WTC11 (cell line): ENCODE measurements at places on chromosomes 16 and 17.

DNA sequence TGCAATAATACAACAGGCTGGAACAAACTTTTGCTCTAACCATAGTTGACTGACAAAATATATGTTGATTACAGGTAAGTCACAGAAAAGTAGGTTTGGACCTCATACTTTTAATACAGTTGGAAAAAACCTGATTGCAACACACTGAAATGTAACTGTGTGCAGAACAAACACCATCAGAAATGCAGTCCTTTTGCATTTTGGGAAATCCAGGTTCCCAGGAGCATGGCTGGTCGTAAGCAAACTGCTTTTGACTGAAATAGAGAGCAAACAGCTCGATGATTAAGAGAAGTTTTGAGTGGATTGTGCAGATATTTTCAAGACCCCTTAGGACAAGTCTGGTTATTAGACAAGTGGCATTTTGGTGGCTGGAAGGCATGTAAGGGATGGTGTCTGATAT is 8.0 kb downstream of the IGF2BP1 start:
- DNase-seq, result no peak

GRCh38 chr16:1103636-1103980 is 7.6 kb upstream of the C1QTNF8 start:
- no peak for DNase-seq

GRCh38 chr16:85680352-85680944 is 8.3 kb downstream of the GINS2 start:
- DNase-seq, result no peak

GRCh38 chr17:76714822-76715495 is 4.2 kb upstream of the MXRA7 start:
- DNase-seq, result peak; percentile 73

DNA sequence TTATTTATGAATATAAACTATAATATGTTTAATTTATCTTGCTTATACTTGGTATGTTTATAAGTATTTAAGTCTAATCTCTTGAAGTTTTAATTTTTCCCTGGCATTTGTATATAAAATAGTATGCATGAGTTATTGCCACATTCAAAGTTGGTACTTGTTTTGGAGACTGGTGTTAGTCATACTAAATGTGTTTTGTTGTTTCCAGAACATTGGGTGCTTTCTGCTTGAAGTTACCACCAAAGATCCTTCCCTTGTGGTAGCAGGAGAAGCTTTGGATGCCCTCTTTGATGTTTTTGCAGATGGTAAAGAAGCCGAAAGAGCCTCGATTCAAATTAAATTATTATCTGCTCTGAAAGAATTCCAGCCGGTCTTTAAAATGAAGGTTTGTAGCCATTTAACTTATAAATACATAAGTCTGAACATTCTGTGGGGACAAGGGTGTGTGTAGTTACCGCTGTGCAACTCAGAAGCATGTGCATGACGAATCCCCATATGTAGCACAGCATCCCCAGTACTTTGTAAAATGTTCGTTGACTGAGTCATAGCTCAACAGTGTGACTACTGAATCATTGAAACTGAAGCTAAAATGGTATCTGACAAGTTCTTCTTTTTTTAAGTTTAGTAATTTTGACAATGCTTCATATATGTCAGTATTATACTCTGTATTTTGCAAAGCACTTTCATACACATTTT is 36.4 kb downstream of the HEATR3 start:
- no peak for DNase-seq

DNA sequence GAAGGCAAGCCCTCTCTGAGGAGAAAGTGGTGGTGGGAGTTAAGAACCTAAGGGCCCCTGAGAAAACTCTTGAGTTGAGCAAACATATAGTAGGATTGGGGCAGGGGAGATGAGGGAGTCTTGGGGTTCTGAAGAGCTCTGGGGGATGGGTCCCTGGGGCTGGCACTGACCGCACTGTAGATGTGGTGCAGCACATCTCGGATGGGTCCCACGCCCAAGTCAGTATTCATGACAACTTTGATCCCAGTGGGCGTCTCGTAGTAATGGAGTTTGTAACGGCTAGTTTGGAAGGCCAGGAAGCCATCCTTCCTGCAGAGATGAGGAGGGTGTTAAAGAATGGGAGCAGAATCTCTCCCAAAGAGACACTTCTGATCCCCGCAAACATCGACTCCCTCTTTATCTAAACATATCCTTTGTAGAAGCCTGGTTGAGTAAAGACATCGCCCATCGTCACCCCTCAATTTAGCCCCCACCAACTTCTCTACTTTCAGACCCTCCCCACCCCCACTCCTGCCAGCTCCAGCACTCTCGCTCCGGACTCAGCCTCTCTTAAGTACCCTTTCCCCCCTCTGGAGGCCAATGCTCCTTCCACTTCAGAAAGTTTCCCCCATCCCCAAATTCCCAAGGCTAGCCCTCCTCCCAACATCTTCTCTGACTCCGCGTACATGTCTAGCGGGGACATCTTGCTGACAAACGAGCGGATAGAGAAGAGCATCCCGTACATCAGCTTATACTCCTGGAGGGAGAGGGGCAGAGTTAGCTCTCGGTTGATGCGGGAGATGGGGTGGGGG is 710 bp downstream of the TRAPPC1 start:
- no peak for DNase-seq

DNA sequence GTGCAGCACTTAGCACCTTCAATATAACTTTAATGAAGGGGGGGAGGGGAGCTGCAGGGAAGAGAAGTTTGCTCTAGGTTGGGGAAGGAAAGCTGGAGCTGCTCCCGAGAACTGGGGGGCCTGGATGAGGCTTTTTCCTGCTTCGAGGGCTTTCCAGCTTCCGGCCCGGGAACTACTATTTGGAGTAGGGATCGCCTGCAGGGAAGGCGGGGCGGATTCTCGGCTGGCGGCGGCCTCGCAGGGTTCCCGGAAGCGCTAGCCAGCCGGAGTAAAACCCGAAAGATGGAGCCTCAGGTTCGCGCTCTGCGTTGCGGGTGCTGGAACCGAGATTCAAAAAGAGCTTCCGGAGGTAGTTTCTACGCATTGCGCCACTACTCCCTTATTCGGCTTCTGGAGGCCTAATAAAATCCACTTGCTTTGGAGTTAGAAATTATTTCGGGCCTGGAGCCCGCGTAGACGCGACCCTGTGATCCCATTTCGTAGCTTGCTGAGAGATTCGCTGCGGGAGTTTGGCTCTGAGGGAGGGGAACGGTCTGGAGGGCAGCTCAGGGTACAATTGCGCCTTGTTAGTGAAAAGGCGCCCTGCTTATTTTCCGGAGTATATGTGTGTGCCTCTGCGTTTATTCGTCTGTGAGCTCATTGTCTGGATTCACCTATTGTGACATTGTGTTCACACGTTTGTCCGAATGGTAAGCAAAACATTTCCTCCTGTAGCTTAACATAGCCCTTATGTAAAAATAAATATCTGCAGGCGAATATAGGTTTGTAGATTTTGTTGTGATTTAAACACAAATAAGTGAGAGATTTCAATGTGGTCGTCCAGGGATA is 652 bp downstream of the PRAC2 start:
- peak; percentile 76 for DNase-seq

DNA sequence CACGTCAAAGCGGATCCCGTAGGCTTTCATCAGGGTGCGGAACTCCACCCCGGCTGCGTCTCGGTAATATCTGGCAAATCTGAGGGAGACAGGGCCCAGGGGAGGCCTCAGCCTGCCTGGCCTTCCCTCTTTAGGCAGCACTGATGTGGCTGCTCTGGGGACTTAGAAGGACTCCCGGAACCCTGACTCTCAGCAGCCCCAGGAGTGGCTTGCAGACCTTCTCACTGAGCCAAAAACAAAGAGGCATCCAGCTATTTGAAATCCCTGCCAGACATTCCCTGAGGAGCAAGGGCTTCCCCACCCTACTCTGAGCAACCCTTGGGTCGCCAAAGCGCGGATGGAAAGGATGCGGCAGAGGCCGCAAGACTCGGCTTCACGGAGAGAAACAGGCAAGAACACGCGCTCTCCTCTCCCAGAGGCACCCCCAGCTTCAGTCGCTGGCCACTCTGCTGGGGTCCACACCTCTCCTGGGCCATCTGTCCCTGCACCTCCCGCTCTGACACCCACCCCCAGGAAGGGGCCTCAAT is 7.9 kb downstream of the P2RX5 start:
- no peak for DNase-seq

GRCh38 chr17:39621523-39622379 is 5.0 kb upstream of the PPP1R1B start:
- peak; percentile 91 for DNase-seq

DNA sequence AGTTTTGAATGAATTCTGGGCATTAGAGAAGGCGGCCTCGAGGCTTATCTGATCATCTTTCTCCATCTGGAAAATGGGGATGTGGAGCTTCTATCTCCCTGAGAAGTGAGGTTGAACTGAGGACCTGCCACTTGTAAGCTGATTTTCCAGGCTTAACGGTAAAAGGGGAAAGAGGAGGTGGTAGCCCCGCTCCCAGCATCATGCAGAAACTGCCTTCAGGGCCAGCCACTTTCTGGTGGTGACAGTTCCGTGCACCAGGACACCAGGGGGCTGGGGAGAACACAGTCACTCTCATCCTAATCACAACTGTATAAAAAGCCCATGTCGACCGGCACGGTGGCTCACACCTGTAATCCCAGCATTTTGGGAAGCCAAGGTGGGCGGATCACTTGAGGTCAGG is 20.9 kb upstream of the CPSF4L start:
- no peak for DNase-seq

GRCh38 chr16:54053891-54054820 is 232.4 kb downstream of the IRX3 start:
- DNase-seq, result no peak

- no peak for DNase-seq
Measured at GRCh38 chr17:82374626-82375331, 3.2 kb downstream of the UTS2R start.

DNA sequence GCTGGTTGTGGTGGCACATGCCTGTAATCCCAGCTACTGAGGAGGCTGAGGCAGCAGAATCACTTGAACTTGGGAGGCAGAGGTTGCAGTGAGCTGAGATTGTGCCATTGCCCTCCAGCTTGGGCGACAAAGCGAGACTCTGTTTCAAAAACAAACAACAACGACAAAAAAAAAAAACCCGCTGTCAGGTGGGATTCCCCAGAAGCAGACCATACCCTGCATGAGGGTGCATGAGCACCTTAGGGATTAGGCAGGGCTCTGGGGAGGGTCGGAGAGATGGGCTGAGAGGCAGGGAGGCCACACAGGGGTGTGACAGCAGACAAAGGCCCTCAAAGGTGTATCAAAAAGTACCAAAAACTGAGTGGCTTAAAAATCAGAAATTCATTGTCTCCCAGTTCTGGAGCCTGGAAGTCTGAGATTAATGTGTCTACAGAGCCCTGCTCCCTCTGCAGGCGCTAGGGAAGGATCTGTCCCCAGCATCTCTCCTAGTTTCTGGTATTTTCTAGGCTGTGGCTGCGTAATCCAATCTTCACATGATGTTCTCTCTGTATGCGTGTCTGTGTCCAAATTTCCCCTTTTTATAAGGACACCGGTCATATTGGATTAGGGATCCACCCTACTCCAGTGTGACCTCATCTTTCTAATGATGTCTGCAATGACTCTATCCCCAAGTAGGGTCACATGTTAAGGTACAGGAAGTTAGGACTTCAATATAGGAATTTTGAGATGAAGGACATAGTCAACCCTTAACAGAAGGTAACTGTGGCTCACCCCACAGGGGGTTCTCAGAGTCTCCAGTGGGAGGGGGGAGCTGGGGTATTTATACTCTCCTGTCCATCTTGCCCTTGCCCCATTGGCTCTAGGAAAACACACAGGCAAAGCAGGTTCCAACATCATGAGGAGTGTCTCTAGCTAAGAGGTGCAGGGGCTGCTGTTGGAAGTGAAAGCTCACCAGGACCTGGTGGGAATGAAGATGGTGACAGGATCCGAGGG is 13.6 kb upstream of the TVP23A start:
- no peak for DNase-seq

- DNase-seq, result no peak
Measured at GRCh38 chr17:33112763-33113162, 121.1 kb downstream of the SPACA3 start.

GRCh38 chr17:2901582-2901981 is 105.3 kb downstream of the RAP1GAP2 start:
- no peak for DNase-seq

DNA sequence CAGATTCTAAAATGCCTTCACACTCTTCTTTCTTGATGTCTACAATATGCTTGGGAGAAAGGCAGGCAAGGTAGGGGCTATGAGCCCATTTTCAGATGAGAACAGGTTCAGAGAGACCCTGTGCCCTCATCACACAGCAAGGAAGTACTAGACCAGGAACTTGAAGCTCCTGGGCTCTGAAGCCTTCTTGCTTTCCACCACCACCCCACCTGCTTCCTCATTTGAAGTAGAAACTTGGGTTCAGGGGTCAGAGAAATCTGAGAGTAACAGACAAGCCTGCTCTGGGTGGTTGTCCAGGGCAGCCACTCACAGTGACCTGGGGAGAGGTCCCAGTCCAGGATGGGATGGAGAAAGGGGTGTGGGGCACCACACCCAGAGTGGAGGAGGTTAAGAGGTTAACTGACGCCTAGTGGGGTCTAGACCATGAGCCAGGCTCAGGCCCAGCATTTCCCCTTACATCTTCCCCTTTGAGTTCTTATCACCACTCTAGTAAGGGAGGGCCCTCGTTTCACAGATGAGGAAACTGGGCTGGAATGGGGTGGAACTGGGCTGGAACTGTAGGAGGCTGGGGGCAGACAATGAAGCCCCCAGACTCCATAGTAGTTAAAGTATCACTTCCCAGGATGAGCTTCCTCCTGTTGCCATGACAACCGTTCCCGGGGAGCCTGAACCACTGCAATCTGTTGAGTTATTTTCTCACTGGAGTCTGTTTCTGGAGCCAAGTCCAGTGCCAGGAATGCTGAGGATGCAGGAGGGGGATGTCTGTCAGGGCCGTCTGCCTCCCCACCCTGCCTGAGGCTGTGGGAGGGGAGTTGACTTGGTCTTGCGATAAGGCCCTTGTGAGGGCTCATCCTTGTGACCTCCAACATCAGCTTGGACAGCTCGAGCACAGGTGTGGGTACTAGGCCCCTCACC is 16.2 kb upstream of the PHF12 start:
- DNase-seq, result no peak

GRCh38 chr16:1430759-1431496 is at the start of gene PERCC1:
TSS of gene PERCC1 (plus strand) at chr16:1431078. CDS start at chr16:1432594, 1,516 bp downstream.
- no peak for DNase-seq

DNA sequence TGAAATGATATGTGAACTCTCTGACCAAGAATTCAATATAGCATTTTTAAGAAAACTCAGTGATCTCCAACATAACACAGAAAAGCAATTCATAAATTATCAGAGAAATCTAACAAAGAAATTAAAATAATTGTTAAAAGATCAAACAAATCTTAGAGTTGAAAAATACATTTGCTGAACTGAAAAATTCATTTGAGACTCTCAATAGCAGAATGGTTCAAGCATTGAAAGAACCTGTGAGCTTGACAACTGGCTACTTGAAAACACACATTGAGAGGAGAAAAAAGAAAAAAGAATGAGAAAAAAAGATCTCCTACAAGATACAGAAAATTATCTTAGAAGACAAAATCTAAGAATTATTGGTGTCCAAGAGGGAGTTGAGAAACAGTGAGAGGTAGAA is 203.5 kb downstream of the CEP112 start:
- no peak for DNase-seq
